Cardiac fibroblast (primary cell): ENCODE measurements at places on chromosomes 3 and 15.

DNA sequence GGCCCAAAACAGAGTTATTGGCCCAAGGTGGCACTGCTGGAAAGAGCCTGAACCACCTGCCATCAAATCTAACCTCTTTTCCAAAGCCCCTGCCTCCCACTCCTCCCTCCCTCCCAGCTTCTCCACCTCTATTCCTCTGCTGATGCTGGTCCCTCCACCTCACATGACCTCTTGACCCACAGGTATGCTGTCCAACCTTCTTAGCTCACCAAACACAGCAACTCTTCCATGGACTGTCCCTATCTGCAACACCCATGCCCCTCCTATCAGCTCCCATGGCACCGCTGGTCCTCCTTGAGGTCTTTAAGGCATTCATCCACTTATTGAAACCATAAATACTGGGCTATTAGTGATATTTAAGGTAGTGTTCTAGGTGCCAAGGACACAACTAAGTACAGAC lies 12.6 kb downstream of the NUP210 start:
- no peak for DNase-seq

- no peak for DNase-seq
Observed at GRCh38 chr3:53998980-53999379, 107.3 kb upstream of the SELENOK start.

GRCh38 chr15:57334257-57334656 lies 42.0 kb upstream of the CGNL1 start:
- peak; percentile 38 for DNase-seq

GRCh38 chr3:166810741-166811445 lies 569.2 kb downstream of the ZBBX start:
- no peak for DNase-seq

GRCh38 chr3:176741664-176742047 lies 455.6 kb downstream of the TBL1XR1 start:
- no peak for DNase-seq

DNA sequence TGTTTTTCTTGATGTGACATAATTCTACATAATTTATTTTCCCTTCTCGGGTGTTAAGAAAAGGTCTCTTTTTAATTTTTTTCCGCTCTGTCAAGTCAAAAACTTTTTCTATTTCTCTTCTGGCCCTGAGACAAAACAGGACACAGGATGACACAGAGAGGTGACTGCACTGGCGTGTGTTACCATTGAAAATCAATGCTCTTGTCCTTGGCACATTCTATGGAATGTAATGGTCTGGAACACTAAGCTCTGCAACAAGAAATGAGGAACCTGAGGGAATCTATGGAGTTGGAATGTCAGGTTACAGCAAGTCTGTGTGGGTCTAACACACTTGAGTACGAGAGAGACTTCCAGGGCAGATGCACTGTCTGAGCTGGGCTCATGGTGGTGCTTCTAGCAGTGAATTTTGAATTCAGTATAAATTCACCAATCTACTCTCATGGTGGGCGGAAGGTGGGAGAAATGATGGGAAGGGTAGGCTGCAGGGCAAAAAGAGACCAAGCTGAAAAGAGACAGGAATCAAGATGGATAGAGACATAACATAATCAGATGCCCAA lies 508.3 kb downstream of the TUSC7 start:
- DNase-seq, result no peak

- peak; percentile 74 for DNase-seq
Observed at GRCh38 chr15:77974098-77974414, 103.5 kb downstream of the TBC1D2B start.

GRCh38 chr3:11539218-11539617 lies 104.5 kb downstream of the VGLL4 start:
- DNase-seq, result no peak

DNA sequence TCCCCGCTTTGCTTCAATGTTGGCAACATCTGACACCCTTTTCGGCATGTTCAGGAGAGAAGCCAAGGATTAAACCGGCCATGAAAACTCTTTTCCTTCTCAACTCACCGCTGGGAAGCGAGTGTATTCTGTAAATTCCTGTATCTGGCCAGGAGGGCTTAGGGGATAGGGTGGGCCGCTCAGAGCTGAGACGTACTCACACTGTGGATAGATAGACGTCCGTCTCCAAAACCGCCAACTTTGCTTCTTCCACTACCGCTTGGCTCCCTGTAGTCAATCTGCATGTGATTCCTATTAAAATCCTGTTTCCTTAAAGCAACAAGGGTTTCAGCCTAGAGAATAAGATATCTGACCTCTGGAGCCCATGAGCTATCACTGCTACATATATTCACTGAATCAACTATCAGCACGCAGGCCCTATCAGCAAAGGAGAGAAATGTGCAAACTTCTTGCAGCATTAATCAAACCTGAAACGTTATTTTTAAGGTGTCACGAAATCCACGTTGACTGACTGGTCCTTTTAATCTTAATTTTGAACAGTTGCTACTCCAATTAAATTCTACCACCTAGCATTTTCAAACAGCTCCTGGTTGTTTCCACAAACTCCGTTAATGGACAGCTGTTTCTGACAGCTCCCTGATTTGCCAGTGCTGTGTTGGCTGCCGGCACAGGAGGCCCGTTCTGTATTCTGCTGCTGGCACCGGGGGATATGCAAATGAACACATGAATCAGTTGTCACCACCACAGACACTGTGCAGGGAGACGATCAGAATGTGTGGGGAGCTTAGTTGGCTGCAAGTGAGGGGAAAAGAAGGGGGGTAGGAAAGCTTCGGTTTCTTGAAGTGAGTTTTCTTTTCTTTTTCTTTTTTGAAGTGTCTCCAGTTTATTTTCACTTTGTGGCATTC lies 438.9 kb upstream of the ARRDC4 start:
- DNase-seq, result peak; percentile 40

DNA sequence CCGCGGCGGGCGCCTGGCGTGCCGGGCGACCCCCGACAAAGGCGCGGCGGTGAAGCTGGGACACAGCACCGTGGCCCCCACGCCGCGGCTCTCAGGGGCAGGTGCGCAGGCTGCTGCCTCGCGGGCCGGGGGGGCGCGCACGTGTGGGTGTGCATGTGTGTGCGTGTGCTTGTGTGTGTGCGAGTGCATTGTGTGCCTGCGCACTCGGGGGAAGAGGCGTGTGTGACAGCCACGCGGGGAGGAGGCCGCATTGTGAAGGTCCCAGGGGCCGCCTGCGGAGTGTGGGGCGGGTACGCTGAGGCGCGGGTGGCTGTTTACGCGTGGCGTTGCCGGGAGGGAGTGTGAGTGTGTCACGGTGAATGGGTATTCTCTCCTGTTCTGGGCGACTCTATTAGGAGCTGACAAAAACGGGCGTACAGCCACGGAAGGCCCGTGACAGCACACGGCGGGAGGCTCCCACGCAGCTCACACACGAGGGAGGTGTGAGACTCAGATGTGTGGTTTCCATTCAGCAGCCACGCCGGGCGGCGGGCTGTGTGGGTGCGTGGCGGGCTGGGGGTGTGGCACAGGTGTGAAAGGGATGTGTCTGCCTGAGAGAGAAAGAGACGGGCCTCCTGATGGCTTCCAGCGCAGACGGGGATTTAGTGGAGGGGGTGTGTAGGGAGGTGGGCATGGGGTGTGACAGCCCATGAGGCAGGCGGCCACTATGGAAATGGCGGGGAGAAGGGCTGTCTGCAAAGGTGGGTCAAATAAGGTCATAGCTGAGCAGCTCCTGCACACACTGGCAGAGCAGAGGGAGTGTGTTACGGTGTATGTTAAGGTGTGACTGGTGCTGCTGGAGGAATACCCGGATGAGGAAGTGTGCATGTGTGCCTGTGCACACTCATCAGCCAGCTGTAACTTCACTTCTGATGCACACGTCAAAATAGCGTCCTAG lies 750 bp downstream of the PODXL2 start:
- no peak for DNase-seq

DNA sequence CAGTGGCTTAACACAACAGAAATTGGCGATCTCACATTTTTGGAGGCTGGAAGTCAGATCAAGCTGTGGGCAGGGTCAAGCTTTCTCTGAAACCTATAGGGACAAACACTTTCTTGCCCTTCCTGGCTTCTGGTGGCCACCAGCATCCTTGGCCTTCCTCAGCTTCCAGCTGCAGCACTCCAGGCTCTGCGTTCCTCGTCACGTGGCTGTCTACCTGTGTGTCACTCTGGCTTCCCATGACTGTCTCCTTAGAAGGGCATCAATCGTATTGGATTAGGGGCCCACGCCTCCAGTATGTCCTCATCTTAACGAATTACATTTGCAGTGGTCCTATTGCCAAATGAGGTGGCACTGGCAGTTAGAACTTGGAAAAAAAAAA lies 25.8 kb downstream of the DNASE1L3 start:
- DNase-seq, result no peak

DNA sequence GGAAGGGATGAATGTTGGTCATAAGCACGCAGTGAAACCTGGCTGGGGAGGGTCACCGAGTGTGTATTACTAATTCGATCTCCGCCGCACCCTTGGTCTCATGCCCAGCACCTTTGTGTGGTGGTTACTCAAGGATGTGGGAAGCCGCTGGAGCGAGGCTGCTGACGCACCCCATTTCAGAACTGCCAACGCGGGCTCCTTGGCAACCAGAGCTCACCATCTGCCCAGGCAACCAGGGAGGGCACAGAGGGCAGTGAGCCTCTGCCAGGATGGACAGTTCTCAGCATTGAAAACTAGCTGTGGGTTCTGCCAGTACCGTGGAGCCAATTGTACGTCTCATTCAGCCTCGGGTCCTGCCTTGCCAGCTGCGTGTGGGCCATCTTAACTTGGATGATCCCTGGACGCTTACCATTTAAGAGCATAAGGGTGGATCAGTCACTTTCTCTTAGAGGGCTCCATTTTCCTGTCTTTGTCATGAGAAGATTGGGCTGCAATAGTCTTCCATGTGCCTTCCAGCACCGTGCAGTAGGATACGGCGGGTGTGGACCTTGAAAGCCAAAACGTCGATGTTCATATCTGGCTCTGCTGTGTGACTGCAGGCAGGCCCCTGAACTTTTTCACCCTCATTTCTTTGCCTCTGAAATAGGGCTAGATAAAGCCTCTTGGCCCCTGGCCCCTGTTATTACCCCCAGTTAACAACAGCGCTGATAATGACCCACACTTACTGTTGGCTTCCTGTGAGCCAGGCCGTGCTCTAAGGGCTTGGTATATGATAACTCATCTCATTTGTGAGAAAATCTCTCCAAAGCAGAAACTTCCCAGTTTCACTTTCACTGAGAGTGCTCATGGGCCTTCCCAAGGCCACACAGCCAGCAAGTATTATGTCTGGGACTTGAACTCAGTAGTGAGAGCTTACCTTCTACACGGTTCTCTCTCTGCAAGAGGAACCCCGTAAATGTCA lies 238.8 kb downstream of the OPA1 start:
- DNase-seq, result no peak

GRCh38 chr3:105195260-105195659 lies 171.4 kb upstream of the ALCAM start:
- DNase-seq, result peak; percentile 60

DNA sequence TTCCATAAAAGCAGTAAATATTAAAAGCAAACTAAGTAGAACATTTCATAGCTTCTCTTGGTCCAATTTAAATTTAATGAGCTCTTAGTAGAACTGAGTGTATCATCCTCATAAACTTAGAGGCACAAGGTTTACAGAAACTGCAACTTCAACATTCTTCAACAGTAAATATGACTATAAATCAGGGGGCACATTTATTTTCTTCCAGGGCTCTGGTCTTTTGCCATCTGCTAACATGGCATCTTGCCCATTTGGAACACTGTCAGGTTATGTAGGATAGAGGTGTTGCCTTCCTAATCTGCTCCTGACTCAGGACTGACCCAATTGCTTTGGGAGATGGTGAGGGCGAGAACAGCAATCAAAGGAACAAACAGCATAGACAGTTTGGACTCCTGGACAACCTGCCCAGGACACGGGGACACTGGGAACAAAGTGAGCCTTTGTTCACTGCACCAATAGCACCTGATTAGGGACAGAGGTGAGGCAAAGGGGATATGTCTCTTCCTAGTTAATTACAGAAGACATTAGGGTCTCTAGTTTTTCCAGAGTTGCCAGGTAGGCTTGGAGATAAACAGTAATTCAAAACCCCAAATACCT lies 610.2 kb upstream of the ROBO2 start:
- no peak for DNase-seq

DNA sequence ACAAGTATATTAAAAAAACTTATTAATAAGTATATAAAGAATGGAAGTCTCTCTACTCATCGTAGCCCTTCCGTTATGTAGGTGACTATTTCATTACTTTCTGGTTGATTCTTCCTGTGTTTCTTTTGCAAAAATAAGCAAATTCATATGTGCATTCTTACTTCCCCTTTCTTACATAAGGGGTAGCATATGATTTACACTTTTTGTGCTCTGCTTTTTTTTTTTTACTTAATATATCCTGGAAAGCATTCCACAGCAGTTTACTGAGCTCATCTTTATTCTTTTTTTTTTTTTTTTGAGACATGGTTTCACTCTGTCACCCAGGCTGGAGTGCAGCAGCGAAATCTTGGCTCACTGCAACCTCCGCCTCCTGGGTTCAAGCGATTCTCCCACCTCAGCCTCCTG lies 12.9 kb downstream of the SCAMP5 start:
- no peak for DNase-seq

DNA sequence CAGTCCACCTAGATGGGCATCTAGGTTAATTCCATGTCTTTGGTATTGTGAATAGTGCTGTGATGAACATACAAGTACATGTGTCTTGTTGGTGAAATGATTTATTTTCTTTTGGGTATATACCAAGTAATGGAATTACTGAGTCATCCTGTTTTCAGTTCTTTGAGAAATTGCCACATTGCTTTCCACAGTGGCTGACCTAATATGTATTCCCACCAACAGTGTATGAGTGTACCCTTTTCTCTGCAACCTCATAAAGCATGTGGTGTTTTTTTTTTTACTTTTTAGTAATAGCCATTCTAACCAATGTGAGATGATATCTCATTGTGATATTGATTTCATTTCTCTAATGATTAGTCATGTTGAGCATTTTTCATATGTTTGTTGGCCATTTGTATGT lies 86.0 kb upstream of the NDN start:
- DNase-seq, result no peak

DNA sequence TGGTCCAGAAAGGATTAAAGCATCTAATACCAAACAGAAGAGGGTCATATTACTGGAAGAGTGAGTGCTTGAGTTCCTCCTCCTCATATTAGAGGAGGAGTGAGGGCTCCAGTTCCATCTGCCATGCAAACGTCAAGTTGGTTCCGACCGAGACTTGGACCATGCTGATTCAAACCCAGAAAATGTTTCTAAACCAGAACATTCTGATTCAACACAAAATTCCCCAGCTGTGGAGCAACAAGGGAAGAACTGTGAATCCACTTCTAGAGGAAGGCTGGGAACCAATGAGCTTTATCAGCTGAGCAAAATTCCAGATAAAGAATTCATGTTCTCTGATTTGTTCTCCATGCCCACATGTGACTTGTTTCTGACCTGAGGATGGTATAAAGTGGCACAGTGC lies 135.6 kb upstream of the WNT5A start:
- no peak for DNase-seq

DNA sequence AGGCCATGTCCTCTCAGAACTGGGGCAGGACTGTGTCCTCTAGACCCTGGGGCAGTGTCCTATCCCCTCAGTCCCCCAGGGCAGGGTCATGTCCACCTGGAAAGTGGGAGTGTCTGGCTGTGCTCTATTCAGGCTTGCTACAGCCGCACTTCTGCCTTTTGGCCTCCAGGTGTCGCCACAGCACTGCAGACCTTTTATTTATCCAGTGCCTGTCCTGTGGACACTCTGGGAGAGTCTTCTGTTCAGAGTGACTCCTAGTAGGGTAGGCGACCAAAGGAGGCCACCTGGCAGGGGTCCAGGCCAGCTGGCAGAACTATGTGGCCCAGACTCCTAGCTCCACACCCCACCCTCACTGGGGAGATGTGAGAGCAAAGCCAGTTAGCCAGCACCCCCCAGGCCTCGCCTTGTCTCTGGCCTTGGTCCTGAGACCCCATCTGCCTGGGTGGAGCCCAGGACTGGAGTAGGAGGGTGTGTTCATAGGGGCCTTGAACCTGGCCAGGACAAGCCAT lies 3.9 kb downstream of the TMIE start:
- DNase-seq, result peak; percentile 79
